ENCODE measurements at places on chromosomes 3 and 15.

GRCh38 chr15:45586125-45586524 is 1.1 kb upstream of the BLOC1S6 start:
- no peak for DNase-seq

- no peak for DNase-seq
Observed at GRCh38 chr3:187621881-187622280, 48.3 kb downstream of the SST start.

DNA sequence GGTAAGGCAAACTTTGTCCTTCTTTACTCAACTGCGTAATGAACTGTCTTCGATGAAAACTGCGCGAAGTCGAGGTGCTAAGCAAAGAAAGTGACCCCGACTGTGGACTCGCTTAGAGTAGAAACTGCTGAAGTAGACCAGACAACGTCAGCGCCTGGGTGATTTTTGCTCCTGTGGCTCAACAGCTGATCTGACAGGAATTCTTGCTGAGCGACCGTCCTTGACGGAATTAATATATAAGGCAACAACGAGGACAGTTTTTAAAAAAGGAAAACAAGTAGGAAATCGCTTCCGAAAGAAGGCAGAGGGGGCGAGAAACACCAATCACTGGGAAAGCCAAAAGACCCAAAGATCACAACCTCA is 541 bp downstream of the RPS27L start:
- DNase-seq, result peak; percentile 60

GRCh38 chr3:104947943-104948342 is 418.8 kb upstream of the ALCAM start:
- DNase-seq, result no peak

GRCh38 chr3:13260259-13261103 is 159.6 kb downstream of the NUP210 start:
- DNase-seq, result no peak

GRCh38 chr3:33474896-33475295 is 34.7 kb upstream of the UBP1 start:
- no peak for DNase-seq

DNA sequence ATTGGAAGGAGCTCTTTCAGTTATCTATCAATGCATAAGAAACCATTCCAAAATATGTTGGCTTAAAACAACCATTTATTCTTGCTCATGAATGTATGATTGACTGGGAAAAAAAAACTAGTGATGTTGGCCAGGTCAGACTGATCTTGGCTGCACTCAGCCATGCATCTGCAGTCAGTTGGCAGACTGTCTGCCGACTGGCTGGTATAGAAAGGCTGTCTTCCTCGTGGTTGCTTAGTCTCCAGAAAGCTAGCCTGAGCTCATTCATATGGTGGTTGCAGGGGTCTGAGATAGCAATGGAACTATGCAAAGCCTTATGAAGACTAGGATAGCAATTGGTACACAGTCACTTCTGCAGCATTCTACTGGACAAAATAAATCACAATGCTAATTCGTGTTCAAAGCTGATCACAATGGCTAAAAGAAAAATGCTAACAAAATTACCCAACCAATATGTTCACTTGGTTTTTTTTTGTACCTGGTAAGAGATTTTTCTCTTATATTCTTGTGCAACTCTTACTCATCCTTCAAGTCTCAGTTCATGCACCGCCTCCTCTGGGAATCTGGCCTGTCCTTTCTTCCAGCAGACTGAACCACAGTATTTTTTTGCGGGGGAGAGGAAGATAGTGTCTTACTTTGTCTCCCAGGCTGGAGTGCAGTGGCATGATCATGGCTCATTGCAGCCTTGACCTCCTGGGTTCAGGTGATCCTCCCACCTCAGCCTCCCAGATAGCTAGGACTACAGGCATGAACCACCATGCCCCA is 126.8 kb downstream of the KCNAB1 start:
- no peak for DNase-seq

- DNase-seq, result no peak
Observed at GRCh38 chr3:141863491-141863890, 13.0 kb upstream of the ATP1B3 start.

- DNase-seq, result peak; percentile 22
Observed at GRCh38 chr3:170534227-170534626, 51.6 kb downstream of the SLC7A14 start.

DNA sequence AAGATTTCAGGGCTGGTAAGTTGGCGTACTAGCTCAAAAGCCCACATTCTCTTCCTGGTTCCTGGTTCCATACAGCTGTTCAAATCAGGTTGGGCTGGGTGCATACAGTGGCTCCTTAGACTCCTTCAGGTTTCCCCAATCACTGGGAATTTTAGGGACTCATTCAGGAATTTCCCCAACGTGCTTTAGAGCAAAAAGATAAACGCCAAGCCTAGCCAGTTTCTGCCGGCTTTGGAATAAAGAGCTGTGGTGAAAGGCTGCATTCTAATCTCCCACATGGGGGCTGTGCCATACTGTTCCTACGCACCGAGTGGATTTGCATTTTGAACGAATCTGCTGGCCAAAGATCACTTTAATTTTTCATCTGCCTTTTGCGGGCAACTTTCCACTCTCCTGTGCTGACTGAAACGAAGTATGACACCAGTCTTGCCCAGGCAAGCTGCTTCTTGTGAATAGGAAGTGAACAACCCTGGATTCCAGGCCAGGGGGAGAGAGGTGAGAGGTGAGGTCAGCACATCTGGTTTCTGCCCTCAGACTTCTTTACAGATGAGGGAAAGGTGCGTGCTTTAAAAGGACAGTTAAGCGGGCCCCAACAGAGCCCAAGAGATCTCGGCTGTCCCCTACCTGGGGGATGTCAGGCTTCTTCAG is 184.2 kb upstream of the PDZRN3 start:
- DNase-seq, result no peak

GRCh38 chr3:31546162-31546561 is 13.4 kb downstream of the STT3B start:
- DNase-seq, result peak; percentile 10

GRCh38 chr3:100913870-100914648 is 79.2 kb downstream of the ABI3BP start:
- DNase-seq, result no peak

DNA sequence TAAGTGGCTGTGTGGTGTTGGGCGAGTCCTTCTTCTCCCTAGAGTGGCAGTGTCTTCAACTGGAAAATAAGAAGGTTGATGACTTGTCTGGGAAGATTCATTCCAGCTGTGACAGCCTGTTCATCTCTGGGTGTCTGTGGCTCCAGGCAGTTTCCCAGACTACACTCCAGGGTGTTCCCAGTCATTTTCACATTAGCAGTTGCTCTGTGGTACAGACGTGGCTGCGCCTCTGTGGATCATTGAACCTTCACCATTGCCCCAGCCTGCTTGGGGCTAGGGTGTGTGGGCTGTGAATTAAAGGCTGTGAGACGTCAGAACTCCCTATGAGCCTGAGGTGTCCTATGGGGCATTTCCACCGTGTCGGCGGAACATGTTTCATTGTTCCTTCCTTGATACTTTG is 239.6 kb upstream of the NR2E3 start:
- no peak for DNase-seq

- DNase-seq, result no peak
Observed at GRCh38 chr3:97235611-97236315, 421.4 kb downstream of the EPHA6 start.

DNA sequence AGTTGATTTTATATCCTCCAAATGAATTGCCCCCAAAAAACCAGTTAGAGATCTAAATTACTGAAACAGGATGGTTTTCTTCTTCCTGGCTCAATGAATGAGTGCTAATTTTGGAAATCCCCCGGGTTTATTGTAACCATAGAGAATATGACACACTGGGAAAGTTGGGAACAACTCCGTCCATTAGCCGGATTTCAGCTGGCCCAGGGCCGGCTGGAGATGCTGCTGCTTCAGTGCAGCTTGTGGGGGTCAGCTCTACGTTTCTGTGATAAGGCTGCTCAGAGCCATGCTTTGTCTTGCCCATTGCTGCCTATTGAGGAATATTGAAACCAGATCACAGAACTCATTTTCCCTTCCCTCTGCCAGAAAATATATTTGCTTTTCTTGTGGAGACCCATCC is 20.3 kb downstream of the GYG1 start:
- DNase-seq, result no peak

DNA sequence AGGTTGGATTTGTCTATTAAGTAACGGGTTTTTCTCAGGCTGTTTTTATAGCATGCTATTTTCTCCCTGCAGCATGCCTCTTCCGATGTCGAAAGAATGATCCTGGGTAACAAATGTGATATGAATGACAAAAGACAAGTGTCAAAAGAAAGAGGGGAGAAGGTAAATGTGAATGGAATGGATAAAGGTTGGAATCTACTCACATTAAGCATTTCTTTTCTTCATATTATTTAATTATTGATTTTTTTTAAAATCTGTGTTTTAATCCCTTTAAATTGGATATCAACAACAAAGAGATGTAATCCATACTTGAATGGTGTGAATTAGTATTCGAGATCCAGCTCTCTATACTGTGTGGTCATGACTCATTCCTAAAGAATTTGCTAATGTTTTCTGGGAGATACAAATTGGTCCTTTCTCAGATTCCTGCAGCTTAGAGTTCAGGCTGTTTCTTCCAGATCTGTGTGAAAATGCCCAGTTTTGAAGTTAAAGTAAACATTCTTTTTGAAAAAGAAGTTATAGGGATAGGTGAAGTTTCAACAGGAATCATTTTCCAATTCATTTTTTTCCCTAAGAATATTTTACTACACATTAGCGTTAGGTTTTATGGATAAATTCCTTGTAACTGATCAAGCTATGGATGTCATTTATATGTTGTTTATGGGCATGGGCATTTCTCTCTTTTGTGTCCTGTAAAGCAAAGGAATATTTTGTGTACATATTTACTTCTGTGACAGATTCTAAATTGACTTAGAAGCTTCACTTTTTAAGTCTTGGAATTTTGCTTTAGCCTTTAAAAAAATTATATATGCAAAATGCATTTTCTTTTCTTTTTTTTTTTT is 20.8 kb upstream of the APH1B start:
- peak; percentile 87 for DNase-seq

DNA sequence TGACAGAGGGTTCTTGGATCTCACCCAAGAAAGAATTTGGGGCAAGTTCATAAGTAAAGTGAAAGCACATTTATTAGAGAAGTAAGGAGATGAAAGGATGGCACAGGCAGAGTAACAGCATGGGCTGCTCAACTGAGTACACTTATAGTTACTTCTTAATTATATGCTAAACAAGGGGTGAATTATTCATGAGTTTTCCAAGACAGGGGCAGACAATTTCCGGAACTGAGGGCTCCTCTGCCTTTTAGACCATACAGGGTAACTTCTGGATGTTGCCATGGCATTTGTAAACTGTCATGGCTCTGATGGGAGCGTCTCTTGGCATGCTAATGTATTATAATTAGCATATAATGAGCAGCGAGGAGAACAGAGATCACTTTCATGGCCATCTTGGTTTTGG is 221.2 kb upstream of the STT3B start:
- DNase-seq, result no peak

GRCh38 chr3:27467545-27467944 is 16.6 kb downstream of the SLC4A7 start:
- peak; percentile 62 for DNase-seq

GRCh38 chr3:134374791-134375581 is 739 bp upstream of the AMOTL2 start:
- DNase-seq, result peak; percentile 91

- DNase-seq, result no peak
Observed at GRCh38 chr15:49758856-49759255, 138.0 kb downstream of the DTWD1 start.

DNA sequence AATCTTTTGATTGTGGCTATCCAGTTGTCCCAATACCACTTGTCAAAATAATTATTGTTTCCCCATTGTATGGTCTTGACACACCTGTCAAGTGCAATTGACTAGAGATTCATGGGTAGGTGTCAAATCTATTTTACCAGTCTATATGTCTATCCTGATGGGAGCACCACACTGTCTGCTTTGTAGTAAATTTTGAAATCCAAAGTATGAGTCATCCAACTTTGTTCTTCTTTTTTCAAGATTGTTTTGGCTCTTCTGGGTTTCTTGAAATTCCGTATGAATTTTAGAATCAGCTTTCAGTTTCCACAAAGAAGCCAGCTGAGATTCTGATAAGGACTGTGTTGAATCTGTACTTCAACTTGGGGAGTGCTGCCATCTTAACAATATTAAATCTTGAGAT is 71.9 kb downstream of the CSNK1G1 start:
- DNase-seq, result peak; percentile 48

GRCh38 chr3:88003115-88003755 is 55.6 kb downstream of the CGGBP1 start:
- peak; percentile 73 for DNase-seq

- DNase-seq, result no peak
Observed at GRCh38 chr3:140292170-140292569, 357.2 kb downstream of the CLSTN2 start.

DNA sequence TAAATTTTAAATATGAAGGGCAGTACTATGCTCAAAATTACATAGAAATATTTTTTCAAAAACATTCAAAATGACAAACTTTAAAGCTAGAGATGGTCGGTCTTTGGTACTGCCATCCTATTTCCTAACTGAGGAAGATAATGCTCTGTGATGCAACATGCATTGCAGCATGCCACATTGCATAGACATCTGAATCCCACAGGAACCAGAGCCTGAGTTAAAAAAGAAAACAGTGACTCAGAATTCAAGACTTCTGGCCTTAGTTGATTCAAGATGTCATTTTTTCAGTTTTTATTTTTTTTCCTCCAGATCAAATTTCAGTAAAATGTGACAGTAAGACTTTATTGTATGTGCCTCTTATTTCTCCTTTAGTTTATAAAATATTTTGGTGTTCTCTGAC is 33.1 kb downstream of the TP63 start:
- DNase-seq, result peak; percentile 90

- peak; percentile 79 for DNase-seq
Observed at GRCh38 chr3:120561251-120562045, 34.7 kb upstream of the NDUFB4 start.

- DNase-seq, result no peak
Observed at GRCh38 chr15:98526094-98526493, 122.2 kb upstream of the IGF1R start.

- no peak for DNase-seq
Observed at GRCh38 chr15:43492266-43492665, 690 bp downstream of the TP53BP1 start.

- DNase-seq, result no peak
Observed at GRCh38 chr3:127204841-127205582, 12.1 kb downstream of the PRR23E start.

GRCh38 chr15:85967553-85967952 is 112.1 kb upstream of the AGBL1 start:
- no peak for DNase-seq

GRCh38 chr15:28900892-28901586 is 15.3 kb downstream of the APBA2 start:
- no peak for DNase-seq

- DNase-seq, result peak; percentile 74
Observed at GRCh38 chr15:65033659-65034269, 4.3 kb upstream of the MTFMT start.

DNA sequence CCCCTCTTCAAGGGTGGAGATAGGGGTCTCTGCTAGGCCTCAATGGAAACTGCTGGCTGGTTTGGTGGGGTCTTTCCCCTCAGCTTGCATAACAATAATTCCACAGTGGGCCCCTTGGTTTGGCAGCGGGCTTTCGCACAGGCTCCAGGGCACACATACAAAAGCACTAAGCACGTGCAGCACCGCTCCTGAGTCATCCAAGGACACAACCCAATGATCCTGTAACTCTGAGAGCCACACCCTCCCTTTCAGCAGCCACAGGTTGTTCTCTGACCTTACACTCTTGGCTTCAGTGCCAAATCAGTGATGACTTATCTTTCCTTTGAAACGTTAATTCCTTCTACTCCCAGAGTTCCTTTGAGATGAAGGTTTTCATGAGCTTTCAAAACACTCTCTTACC is 41.7 kb downstream of the DAPK2 start:
- DNase-seq, result peak; percentile 67
